ENCODE measurements at places on chromosomes 5 and 9. TPM values are rescaled to one million over a fixed set of nuclear protein-coding genes. Genes with fewer than 3 reads are reported as not detected.

GRCh38 chr9:108316066-108316465, 539.7 kb downstream of the ACTL7B start:
- no peaks in the 10 kb centered on the region for H3K27me3 ChIP-seq
- no peak for DNase-seq
- H3K36me3 ChIP-seq, result no peaks in the 10 kb centered on the region
- H3K4me1 ChIP-seq, result no peaks in the 10 kb centered on the region

DNA sequence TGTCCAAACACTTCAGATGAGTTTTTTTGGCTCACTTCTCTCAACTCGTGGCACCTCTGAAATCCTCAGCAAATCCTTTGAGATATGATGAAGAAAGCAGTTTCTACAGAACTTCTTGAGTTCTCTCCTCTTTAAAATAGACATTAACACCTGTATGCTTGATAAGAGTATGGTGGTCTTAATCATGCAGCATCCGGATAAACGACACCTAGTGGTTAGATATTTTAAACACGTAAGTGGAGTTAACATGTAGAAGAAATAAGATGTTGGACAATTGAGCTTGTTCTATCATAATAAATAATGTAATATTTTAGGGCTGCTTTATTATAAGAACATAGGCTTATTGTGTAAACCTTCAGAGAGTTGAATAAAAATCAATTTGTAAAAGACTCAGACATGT, 324.8 kb downstream of the CYLC2 start:
- DNase-seq, result peak; percentile 32
- no peaks in the 10 kb centered on the region for H3K36me3 ChIP-seq
- no peak overlapping the region for H3K27ac ChIP-seq
- H3K4me1 ChIP-seq, result no peaks in the 10 kb centered on the region
- no peak overlapping the region for H3K4me3 ChIP-seq

DNA sequence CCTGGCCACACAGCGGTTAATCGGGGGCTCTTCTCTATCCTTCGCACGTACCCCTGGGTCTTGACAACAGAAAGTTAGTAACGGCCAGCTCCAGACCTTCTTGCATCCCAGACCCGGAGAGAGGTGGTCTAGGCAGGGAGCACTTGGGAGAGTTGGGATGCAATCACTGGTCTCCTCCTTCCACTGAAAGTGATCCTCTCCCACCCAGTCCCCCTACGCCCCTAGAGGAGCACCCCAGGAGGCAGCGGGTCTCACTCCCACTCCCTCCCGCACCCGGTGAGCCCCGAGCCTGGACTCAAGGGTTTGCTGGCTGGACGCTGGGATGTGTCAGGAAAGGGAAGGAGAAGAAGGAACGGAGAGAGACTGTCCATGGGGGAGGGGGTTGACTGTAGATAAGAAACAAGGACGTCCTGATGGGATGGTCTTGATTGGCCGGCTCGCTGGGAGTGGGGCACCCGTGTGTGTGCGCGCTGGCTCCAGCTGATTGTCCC, 2.0 kb downstream of the RORB start:
- peaks cover 36% of the 10 kb centered on the region for H3K4me1 ChIP-seq
- H3K27ac ChIP-seq, result peak overlapping the region; percentile 0
- H3K36me3 ChIP-seq, result no peaks in the 10 kb centered on the region
- H3K4me3 ChIP-seq, result peak overlapping the region; percentile 71
- peaks cover 44% of the 10 kb centered on the region for H3K27me3 ChIP-seq
- DNase-seq, result no peak

DNA sequence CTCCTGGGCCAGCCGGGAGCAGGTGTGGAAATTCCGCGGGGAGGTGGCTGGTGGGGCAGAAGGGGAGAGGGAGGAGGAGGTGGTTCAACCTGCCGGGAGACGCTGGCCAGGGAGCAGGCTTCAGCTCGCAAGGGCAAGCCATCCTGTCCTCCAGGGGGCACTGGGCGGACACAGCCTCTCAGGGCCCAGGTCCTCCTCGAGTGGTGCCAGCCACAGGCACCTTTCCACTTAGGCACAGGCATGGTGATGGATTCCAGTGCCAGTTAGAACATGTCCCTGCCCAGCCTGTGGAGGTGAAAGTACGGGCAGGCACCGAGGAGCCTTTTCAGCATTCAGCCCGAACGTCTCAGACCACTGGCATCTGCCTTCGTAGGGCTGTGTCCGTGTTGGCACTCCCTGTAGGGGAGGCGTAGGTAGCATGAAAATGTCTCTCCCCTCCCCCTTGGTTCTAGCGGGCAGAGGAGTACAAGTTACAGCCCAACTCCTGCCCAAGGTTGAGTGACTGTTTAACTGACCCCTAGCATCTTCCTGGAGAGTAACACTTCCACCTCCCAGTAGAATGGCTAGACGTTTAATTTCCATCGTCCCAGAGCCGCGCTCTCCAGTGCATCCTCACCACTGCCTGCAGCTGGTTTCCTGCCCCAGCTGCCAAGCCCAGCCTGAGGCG, 48.9 kb downstream of the DAB2IP start:
- H3K4me1 ChIP-seq, result peaks cover 44% of the 10 kb centered on the region
- peak overlapping the region; percentile 48 for H3K27ac ChIP-seq
- DNase-seq, result no peak
- H3K36me3 ChIP-seq, result peaks cover 11% of the 10 kb centered on the region

- no peak for DNase-seq
- no peaks in the 10 kb centered on the region for H3K27me3 ChIP-seq
- peaks cover 100% of the 10 kb centered on the region for H3K4me1 ChIP-seq
- peaks cover 27% of the 10 kb centered on the region for H3K36me3 ChIP-seq
- H3K27ac ChIP-seq, result peak overlapping the region; percentile 99
Measured at GRCh38 chr9:127967151-127967809, 13.5 kb downstream of the EEIG1 start.

- no peaks in the 10 kb centered on the region for H3K4me1 ChIP-seq
- H3K27me3 ChIP-seq, result no peaks in the 10 kb centered on the region
- no peak for DNase-seq
- no peak overlapping the region for H3K27ac ChIP-seq
- H3K4me3 ChIP-seq, result no peak overlapping the region
Measured at GRCh38 chr5:87329114-87329513, 61.4 kb downstream of the RASA1 start.

DNA sequence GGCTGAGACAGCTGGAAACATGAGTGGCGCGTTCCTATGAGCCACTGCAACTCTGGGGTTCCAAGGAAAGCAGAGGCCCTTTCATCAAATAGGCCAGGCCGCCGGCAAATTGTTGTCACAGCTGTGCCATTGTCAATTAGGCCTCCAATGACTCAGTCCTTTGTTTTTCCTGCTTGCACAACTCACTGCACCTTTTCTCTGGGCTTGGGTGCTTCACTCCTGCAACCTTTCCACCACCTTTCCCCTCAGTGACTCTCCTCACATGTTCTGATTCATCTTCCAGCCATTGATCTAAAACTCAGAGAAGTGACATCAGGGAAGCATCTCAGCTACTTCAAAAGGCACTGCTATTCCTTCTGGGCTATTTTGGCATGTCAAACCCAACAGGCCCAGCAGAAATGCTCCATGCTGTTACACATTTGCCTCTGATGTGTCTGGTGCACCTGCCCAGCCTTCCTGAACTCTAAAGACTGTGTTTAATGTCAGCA, 653.7 kb downstream of the NR2F1-AS1 start:
- peaks cover 3% of the 10 kb centered on the region for H3K4me1 ChIP-seq
- DNase-seq, result no peak
- peak overlapping the region; percentile 42 for H3K27ac ChIP-seq
- H3K4me3 ChIP-seq, result no peak overlapping the region

- no peak overlapping the region for H3K27ac ChIP-seq
- no peaks in the 10 kb centered on the region for H3K4me1 ChIP-seq
- H3K4me3 ChIP-seq, result no peak overlapping the region
Measured at GRCh38 chr5:89604342-89604741, 721.4 kb upstream of the MEF2C start.

DNA sequence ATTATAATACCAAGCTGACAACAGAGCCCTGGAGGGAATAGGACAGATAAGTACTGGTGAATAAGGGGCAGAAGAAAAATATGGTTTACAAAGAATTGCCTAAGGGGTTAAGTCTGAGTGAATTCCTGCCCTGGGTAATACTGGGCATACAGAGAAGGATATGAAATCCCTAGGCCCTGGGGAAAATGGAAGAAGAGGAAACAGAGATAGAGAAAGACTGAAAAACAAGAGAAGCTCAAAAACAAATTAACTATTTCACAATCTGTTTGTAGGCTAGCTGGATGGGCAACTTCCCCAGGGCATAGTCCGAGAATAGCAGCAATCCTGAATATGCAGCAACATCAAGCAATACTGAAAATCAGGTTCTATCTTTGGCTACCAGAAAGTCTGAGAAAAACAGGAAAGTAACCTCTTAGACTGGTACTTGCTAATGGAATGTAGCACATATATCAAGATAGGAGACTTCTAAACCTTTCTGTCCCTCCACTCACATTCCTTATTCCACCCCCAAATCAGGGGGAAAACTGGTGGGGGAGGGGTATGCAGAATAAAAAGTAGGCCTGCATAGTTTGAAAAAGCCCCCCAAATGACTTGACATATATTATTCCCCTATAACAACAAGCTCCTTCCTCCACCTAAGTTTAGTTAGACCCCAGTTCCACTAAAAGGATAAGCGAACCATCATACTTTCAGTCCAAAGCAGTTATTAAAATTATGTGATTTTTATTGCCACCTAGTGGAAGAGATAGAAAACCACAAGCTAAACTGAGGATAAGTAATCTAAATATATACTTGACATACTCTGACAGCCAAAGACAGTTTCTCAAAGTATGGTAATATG, 20.6 kb downstream of the SLC38A9 start:
- H3K4me3 ChIP-seq, result no peak overlapping the region
- H3K36me3 ChIP-seq, result no peaks in the 10 kb centered on the region
- DNase-seq, result peak; percentile 36
- H3K4me1 ChIP-seq, result no peaks in the 10 kb centered on the region

GRCh38 chr5:157506981-157507780, 47.2 kb downstream of the NIPAL4 start:
- peaks cover 4% of the 10 kb centered on the region for H3K4me1 ChIP-seq
- peaks cover 8% of the 10 kb centered on the region for H3K36me3 ChIP-seq

- no peak overlapping the region for H3K4me3 ChIP-seq
- H3K4me1 ChIP-seq, result no peaks in the 10 kb centered on the region
- no peak overlapping the region for H3K27ac ChIP-seq
Measured at GRCh38 chr5:112795944-112796678, 58.4 kb downstream of the APC start.

The ACTBL2 gene
- polyA plus RNA-seq, result not detected

The RXRA gene
- 32.3 TPM for polyA plus RNA-seq

The MSMP gene
- polyA plus RNA-seq, result 1.6 TPM

The ASB6 gene
- 29.8 TPM for polyA plus RNA-seq

Measured in spinal cord (tissue), 10 donors.